ENCODE measurements at places on chromosomes 2 and 18. TPM values are rescaled to one million over a fixed set of nuclear protein-coding genes. Genes with fewer than 3 reads are reported as not detected.
A peak's percentile ranks its signal among the peaks of the same experiment; 100 is the strongest.

DNA sequence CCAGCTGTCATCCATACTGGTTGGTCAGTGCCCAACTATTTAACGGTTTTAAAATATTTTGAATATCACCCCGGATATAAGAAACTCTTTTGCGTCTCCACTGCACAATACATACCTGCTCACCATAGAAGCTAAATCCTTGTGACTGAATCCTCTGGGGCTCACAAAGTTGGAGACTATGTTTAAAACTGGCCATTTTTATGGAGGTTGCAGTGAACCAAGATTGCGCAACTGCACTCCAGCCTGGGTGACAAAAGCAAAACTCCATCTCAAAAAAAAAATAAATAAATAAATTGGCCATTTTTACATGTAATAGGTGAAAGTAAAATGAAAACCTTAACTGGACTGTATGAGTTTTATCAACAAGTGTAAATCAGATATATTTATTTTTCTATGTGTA lies 55.6 kb upstream of the TMEM17 start:
- no peak for DNase-seq

- DNase-seq: no peak
Measured at GRCh38 chr18:45833846-45834245, 8.4 kb downstream of the SIGLEC15 start.

DNA sequence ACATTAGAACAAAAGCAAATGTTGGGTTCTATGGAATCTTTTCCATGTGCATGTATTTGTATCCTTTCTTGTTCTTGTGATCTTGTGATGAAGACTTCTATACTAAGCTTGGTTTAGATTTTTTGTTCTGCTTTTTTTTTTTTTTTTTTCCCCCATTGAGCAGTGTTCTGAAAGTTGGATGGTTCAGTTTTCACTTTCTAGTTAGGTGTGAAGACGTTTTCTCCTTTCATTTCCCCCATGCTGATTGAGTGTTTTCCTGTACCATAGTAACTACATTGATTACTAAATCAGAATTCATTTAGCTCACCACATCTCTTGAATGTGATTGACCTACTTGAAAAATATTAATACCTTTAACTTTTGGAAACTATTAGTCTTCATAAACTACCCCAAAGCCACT lies 34.1 kb downstream of the NOP58 start:
- no peak for DNase-seq

Gene FAM237A
- not detected for total RNA-seq

DNA sequence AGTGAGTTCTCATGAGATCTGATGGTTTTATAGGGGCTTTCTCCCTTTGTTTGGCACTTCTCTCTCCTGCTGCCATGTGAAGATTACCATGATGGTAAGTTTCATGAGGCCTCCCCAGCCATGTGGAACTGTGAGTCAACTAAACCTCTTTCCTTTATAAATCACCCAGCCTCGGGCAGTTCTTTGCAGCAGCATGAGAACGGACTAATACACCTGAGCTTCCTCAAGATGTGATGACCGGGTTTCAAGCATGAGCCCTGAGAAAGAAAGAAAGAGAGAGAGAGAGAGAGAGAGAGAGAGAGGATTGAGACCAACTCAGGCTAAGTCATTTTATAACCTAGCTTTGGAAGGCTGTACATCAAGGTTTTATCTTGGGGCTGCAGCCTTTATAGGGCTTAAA lies 167.7 kb upstream of the SERPINE2 start:
- no peak for DNase-seq

- no peak for DNase-seq
Measured at GRCh38 chr2:121346407-121346806, 61.4 kb upstream of the TFCP2L1 start.

Gene PROKR1
- not detected for total RNA-seq

Gene ME2
- total RNA-seq: 39.0 TPM

DNA sequence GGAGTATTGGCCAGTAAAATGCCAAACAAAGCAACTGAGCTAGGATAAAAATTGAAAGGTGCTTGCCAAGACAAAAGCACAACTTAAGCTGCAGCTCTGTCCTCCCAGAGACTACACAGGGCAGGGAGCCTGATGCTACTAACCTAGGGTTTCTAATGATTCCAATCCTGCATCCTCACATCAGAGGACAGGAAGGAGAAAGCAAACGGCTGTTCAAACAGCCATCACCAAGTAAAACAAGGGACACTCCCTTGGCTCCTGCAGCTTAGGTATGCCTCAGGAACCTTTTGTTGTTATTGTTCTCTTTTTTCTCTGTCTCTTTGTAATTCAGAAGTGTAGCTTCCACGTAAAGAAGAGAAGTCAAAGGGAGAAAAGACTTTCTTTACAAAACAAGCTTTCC lies 99.5 kb downstream of the TCF4 start:
- no peak for DNase-seq

GRCh38 chr2:209773377-209773776 lies 1.7 kb downstream of the UNC80 start:
- DNase-seq: peak; percentile 64

Measured in mucosa of gallbladder (tissue), 1 donor.